ENCODE measurements at places on chromosomes 7 and 10. TPM values are rescaled to one million over a fixed set of nuclear protein-coding genes. Genes with fewer than 3 reads are reported as not detected.

DNA sequence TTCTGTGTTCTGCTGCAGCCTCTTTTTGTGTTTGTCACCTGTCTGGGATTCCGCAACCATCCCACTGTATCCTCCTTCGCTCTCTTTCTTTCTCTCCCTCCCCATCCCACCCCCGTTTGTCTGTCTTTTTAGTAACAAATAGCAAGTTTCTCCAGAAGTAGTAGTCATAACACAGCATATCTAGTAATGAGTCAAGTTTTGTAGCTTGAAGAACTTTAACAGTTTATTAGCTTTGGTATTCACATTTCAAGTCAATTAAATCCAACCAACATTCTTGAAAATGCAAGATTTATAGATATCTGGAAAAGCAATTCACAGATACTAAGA lies 154.1 kb upstream of the MTPN start:
- no peak overlapping the region for H3K4me3 ChIP-seq
- H3K36me3 ChIP-seq = no peaks in the 10 kb centered on the region
- H3K27ac ChIP-seq = no peak overlapping the region
- no peaks in the 10 kb centered on the region for H3K27me3 ChIP-seq
- DNase-seq = no peak

- no peaks in the 10 kb centered on the region for H3K4me1 ChIP-seq
- no peaks in the 10 kb centered on the region for H3K36me3 ChIP-seq
- DNase-seq = no peak
- no peak overlapping the region for H3K4me3 ChIP-seq
- no peak overlapping the region for H3K27ac ChIP-seq
Observed at GRCh38 chr7:8338206-8338605, 76.2 kb upstream of the ICA1 start.

DNA sequence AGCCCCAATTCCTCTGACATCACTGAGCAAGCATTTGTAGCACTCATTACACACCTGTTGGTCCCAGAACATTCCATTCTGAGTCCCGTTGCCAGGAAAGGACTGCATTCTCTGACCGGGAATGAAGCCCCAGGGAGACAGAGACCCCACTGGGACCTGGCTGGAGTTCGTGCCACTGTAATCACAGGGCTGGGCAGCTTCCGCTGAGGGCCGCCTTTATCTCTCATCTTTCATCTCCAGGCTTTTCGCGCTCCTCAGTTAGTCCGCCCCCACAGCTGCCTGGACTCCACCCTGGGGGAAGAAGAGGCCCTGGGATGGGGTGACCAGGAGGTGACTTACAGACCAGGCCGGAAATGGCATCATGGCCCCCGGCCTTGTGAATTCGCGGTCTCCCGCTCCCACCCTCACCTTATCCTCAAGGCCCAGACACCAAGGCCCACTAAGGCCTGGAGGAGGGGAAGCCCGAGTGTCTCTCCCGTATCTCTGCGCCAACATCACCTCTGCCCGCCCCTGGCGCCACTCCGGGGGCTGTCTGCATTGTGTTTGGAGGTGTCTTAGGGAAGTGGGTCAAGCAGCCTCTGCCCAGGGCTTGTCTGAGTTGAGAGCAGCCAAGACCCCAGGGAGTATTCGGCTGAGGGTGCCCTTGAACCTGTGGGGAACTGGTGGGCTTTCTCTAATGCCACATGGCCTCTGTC lies 75.4 kb downstream of the PROSER2 start:
- DNase-seq = no peak
- H3K27me3 ChIP-seq = no peaks in the 10 kb centered on the region
- H3K36me3 ChIP-seq = no peaks in the 10 kb centered on the region
- H3K27ac ChIP-seq = no peak overlapping the region
- no peaks in the 10 kb centered on the region for H3K4me1 ChIP-seq
- H3K4me3 ChIP-seq = no peak overlapping the region

- no peaks in the 10 kb centered on the region for H3K27me3 ChIP-seq
- no peak overlapping the region for H3K4me3 ChIP-seq
- no peak for DNase-seq
- H3K27ac ChIP-seq = no peak overlapping the region
- no peaks in the 10 kb centered on the region for H3K4me1 ChIP-seq
- H3K36me3 ChIP-seq = no peaks in the 10 kb centered on the region
Observed at GRCh38 chr7:3141326-3141725, 97.7 kb upstream of the CARD11 start.

DNA sequence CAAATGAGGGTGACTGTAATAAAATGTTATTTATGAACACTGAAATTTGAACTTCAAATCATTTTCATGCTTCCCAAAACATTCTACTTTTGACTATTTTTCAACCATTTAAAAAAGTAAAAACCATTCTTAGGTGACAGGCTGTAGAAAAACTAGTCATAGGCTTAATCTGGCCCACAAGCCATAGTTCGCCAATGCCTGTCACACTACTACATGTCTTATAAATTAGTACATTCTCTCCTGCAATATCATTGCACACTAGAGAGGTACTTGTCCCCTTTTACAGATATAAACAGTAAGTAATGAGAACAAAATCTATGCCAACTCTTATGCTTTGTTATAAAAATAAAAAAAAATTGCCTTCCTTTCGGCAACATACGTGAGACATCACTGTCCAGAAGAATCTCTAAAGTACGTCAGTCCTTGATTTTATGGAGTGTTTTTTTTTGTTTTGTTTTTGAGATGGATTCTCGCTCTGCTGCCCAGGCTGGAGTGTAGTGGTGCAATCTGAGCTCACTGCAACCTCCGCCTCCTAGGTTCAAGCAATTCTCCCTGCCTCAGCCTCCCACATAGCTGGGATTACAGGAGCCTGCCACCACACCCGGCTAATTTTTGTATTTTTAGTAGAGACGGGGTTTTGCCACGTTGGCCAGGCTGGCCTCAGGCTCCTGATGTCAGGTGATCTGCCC lies 23.2 kb downstream of the UPF2 start:
- no peaks in the 10 kb centered on the region for H3K27me3 ChIP-seq
- H3K27ac ChIP-seq = no peak overlapping the region
- peaks cover 11% of the 10 kb centered on the region for H3K4me1 ChIP-seq
- DNase-seq = no peak
- H3K36me3 ChIP-seq = no peaks in the 10 kb centered on the region
- H3K4me3 ChIP-seq = no peak overlapping the region

GRCh38 chr10:96991313-96991841 lies 159.3 kb downstream of the LCOR start:
- no peak for DNase-seq
- no peak overlapping the region for H3K27ac ChIP-seq
- H3K4me3 ChIP-seq = no peak overlapping the region
- H3K27me3 ChIP-seq = no peaks in the 10 kb centered on the region
- no peaks in the 10 kb centered on the region for H3K36me3 ChIP-seq
- peaks cover 22% of the 10 kb centered on the region for H3K4me1 ChIP-seq

DNA sequence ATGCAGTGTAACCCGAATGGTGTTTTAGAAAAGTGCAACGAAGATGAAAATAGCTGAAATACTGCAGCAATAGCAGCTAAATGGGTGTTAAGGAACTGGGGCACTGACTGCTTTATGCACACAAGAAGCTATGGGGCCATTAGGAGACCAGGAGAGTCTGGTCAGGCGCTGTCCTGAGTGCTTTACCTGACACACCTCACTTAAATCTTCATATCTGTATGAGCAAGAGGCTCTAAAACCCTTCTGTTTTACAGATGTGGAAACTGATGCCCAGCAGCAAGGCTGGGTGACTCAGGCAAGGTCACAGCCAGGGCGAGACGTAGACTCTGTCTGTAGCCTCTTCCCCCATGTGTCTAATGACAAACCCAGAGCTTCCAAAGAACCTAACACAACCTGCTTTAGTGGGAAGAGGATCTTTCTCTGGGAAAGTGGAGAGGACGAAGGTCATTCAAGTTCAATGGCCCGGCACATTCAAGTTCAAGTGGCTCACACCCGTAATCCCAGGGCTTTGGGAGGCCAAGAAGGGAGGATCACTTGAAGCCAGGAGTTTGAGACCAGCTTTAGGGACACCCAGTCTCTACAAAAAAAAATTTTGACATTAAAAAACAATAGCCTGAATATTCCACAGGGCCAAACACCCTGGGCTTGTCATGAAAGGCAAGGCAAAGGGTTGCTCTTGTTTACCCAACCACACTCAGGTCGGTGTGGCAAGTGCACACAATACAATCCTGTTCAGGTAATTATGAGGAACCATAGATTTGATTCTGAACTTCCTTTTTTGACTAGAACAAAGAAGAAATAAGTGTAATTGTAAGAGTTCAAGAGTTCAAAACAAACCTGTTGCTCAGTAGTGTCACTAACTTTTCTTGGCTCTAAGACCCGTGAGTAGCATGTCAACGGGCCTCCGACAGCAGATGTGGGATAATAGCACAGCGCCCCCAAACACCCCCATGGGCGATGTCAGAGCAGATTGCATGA lies 53.7 kb upstream of the KLF6 start:
- DNase-seq = no peak
- H3K4me1 ChIP-seq = peaks cover 10% of the 10 kb centered on the region
- 0 out of 2 replicates have a peak overlapping the region, but pooled peaks have one; percentile 11 for H3K27ac ChIP-seq

DNA sequence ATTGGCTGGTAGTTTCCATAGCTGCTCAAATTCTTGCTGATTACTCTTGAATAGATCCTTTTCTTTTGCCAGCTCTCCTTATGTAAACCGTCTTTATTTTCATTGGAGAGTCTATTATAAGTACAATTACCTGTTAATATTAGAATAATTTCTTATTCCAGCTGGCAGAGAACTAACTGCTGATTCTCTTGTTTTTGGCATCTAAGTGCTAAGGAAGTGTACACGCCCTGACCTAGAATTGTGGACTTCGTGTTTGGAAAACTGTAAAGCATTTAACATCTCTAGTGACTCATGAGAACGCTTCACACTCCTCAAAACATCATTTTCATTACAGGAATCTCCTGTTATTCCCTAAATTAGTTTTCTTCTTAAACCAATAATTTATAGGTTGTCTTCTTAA lies 39.9 kb upstream of the FAM171A1 start:
- no peaks in the 10 kb centered on the region for H3K36me3 ChIP-seq
- H3K4me1 ChIP-seq = no peaks in the 10 kb centered on the region
- H3K27me3 ChIP-seq = no peaks in the 10 kb centered on the region
- no peak overlapping the region for H3K27ac ChIP-seq
- no peak overlapping the region for H3K4me3 ChIP-seq

DNA sequence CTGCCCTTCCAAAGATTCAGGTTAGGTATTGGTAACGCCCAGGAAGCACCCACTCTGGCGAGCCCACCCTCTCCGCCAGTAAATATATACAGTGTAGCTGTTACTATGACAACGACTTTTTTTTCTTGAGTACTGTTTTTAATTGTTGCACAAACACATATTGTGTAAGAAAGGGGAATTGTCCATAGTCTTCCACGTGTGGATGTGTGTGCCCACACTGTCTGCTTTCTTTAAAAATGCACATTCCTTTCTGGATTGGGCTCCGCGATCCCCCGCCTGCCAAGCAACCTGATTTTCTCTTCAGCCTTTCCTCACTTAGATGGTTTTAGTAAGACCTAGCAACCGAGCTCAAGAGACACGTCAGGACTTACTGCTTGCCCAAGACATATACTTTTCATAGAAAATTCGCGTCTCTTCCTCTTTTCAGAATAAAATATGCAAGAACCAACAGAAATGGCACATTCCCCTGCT lies 247.8 kb downstream of the EBF3 start:
- no peaks in the 10 kb centered on the region for H3K27me3 ChIP-seq
- H3K4me1 ChIP-seq = no peaks in the 10 kb centered on the region
- no peak overlapping the region for H3K27ac ChIP-seq
- no peak overlapping the region for H3K4me3 ChIP-seq

GRCh38 chr10:27541796-27542729 lies 38.0 kb downstream of the RAB18 start:
- no peaks in the 10 kb centered on the region for H3K27me3 ChIP-seq
- no peak for DNase-seq
- H3K4me3 ChIP-seq = no peak overlapping the region
- H3K27ac ChIP-seq = no peak overlapping the region
- no peaks in the 10 kb centered on the region for H3K4me1 ChIP-seq

DNA sequence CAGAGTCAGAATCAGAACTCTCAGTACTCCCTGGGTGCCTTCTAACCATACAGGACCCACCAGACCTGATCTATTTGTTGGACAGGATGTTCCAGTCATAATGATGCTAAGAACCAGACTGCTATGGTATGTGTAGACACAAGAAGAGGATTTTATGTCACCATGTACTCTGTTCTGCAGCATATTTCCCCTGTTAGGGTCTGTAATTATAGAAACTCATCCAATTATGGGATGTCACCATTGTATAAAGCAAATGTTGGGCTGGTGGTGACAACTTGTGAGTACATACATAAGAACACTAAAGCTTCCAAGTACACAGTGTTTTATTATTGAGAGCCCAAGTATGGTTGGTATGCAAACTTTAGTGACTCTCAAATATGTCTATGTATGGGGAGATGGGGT lies 67.1 kb upstream of the AGBL3 start:
- DNase-seq = no peak
- peaks cover 11% of the 10 kb centered on the region for H3K4me1 ChIP-seq
- H3K27me3 ChIP-seq = no peaks in the 10 kb centered on the region
- H3K27ac ChIP-seq = no peak overlapping the region

- no peak overlapping the region for H3K4me3 ChIP-seq
- no peaks in the 10 kb centered on the region for H3K4me1 ChIP-seq
- DNase-seq = no peak
- no peaks in the 10 kb centered on the region for H3K27me3 ChIP-seq
- H3K36me3 ChIP-seq = no peaks in the 10 kb centered on the region
Observed at GRCh38 chr7:87564296-87564963, 36.3 kb downstream of the ABCB1 start.

TNS3 gene
- 2.7 TPM for total RNA-seq

C7orf57 gene
- total RNA-seq = not detected

ZNRF2 gene
- 16.8 TPM for total RNA-seq

NYAP1 gene
- total RNA-seq = 0.15 TPM

HDAC9 gene
- 0.92 TPM for total RNA-seq

CYP2C18 gene
- total RNA-seq = not detected

BLVRA gene
- total RNA-seq = 66.9 TPM

DPYSL4 gene
- 0.16 TPM for total RNA-seq

NKX1-2 gene
- total RNA-seq = not detected

Data from GM12878 (cell line).